ENCODE measurements at places on chromosomes 2 and 18.

DNA sequence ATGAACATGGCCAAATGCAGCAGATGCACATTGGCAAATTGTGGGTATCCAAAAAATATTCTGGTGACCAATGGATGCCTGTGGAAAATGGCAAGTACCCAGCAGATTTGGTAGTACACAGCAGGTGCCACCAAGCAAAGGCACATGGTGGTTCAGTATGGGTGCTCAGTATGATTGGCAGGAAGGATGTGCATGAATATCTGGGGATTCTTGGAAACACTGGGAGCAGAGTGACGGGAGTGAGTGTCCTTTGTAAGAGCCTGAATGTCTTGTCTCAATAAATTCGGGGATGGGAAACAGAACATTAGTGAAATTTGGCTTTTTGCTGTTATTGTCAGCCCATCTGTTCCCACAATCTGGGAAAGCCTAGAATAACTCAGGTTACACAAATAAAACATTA is 36.8 kb upstream of the ACADL start:
- no peak for DNase-seq

DNA sequence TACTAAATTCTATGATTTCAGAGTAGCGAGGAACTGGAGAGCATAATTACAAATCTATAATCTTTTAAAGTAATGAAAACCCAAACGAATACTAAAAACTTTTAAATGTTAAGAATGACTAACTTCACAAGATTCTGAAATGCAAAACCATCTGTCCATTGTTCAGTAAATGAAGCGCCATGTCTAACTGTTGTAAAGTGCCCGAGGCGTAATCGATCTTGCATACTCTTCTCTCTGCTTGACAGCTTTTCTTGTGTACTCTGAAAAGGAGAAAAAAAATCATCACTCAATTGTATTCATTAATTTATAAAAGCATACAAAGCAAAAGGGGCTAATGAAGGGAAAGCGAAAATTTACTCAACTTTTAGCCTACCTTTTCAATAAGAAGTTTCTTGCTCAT is 111.0 kb downstream of the TLK1 start:
- no peak for DNase-seq

- no peak for DNase-seq
Measured at GRCh38 chr2:28341208-28341891, 51.3 kb upstream of the FOSL2 start.

DNA sequence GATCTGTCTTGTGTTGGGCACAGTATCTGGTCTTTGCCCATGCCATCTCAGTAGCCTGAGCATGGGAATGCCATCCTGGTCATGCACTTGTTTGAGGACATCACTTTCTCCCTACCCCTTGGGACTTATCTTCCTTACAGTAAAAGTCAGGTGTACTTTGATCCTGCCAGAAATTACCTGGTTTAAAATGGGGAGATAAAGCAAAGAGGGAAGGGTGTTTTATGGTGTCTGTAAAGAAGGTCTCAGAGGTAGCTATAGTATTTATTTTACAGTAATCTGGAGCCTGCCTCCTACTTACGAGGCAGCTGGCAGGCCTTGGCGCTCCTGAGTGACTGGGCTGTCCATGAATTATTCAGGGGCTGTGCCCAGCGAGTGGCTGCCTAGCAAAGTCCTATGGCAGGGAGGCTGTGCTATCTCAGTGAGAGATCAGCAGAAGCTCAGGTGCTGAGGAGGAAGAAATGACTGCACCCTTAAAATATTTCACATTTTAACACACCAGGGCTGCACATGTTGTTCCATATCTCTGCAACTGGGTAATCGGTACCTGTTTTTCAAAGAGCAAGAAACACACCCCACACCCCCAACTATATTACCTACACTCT is 93.9 kb downstream of the SPTBN1 start:
- DNase-seq = no peak

DNA sequence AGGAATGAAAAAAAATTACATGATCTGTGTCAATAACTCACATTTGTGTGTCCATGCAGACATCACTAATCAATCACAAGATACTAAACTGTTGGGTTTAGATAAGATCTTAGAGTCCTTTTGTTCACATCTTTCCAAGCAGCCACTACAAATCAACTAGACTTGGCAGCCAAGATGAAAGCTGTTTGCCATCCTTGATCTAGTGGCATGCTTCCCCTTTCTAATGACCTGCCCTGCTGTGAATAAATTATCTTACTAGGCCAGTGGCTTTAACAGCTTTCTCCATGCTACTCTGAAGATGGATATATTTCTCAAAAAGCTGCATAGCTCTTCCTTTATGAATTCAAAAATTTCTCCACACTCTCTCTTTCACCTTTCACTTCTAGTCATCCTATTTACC is 1338.0 kb upstream of the ACVR2A start:
- DNase-seq = no peak

- DNase-seq = no peak
Measured at GRCh38 chr18:31042084-31042405, 497 bp downstream of the DSC3 start.

- peak; percentile 80 for DNase-seq
Measured at GRCh38 chr2:70083344-70084156, 3.7 kb upstream of the PCBP1 start.

DNA sequence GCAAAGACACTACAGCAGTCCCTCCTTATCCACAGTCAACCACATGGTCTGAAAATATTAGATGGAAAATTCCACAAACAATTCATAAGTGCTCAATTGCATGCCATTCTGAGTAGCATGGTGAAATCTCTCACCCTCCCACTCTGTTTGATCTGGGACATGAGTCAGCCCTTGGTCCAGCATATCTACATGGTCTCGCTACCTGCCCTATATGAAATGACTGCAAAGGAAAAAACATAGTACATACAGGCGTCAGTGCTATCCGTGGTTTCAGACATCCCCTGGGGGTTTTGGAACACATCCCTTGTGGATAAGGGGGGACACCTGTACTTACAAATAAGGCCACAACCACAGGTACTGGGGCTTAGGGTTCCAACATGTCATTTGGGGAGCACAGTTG is 73.7 kb downstream of the CABLES1 start:
- DNase-seq = no peak

GRCh38 chr18:9862686-9863085 is 23.1 kb upstream of the TXNDC2 start:
- DNase-seq = no peak

DNA sequence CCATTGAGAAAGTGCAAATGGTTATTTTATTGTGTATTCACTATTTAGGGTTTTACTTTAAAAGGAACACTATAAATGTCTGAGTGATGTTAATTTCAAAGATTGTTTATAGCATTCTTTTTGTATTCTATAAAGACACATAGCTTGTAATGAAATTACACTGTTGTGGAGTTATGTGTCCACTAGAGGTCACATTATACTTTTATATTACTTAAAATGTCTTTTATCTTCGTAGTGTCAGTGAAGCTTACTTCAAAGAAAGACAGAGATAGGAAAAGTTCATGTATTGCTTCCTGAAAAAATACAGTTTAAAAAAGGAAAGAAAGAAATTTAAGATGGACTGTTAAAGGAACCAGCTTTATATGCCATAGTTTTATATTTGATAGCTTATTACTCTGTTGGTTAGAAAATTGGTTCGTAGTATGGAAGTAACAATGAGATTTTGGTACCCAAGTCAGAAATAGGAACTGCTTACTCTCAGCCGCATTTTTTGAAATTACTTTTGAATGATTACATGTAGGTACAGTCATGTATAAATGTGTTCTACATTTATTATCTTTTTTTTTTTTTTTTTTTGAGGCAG is 20.5 kb downstream of the APLF start:
- peak; percentile 34 for DNase-seq

- DNase-seq = no peak
Measured at GRCh38 chr2:45813003-45813941, 161.8 kb downstream of the PRKCE start.

DNA sequence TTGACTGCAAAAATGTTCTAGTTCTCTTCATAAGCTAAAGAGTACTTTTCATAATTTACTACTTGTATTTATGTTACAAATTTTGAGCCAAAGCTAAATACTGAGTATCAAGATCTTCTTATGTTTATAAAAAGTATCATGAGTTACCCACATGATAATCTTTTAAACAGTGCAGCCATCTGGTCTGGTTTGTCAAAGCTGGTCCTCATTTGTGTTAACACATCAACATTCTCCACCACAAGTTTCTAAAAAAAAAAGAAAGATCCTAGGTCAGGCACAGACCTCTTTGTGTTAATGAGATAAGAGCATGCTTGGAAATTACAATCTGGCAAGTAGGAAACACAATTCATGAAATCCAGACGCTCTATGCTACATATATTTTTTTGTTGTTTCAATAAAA is 75.5 kb upstream of the FRZB start:
- no peak for DNase-seq
